Endodermal cell (in vitro differentiated cells): ENCODE measurements at places on chromosomes 2 and 18. TPM values are rescaled to one million over a fixed set of nuclear protein-coding genes. Genes with fewer than 3 reads are reported as not detected.

GRCh38 chr2:161104054-161104553 lies 56.1 kb upstream of the TANK start:
- DNase-seq, result no peak

The RAMP1 gene
- total RNA-seq, result 0.88 and 1.6 TPM in 2 replicates

DNA sequence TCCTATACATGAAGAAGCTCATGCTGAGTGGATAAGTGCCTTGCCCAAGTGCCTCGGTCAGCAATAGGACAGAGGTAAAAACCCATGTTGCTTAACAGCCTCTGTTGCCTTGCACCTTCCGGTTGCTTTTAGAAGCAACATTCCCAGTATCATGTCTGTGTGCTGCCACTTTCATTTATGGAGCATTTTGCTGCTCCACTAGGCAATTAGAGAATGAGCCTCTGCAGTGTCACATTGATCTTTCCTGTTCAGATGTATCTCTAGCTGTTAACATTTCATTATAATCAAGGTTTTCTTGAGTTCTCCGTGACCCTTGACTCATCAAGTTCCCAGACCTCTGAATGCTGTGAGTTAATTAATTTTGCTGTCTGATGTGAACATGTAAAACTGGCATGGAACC lies 134.5 kb upstream of the EPB41L3 start:
- DNase-seq, result no peak

DNA sequence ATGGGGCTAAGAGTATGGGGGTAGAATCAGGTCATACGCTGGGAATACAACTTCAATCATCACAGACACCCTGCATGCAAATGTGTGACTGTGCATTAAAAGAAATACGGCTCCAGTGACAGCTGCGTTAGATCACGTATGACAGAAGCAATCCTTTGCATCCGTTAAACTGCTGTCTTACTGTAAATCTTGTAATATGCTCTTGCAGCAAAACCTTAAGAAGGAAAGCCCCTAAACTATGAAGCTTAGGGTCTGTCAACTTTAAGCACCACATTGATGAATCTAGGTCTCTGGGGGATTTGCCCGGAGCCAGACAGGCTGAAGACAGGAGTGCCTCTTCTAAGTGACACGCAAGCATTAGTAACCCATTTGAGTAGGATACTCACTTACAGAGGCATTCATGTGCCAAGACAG lies 84.7 kb upstream of the EML6 start:
- no peak for DNase-seq

DNA sequence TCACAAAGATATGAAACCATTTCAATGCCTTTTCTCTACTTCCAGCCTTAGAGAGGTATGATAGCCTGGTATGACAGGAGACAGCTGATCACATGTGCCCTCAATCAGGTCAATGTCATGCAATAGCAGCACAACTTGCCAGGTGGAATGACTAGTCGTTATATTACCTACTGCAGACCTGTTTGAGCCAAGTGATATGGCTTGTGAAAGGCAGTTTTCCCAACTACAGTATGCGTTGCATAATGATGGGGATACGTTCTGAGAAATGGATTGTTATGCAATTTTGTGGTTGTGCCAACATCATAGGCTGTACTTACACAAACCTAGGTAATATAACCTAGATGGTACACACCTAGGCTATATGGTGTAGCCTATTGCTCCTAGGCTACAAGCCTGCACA lies 262.8 kb downstream of the ICOS start:
- DNase-seq, result no peak

GRCh38 chr18:68262690-68263294 lies 452.1 kb downstream of the TMX3 start:
- DNase-seq, result no peak

GRCh38 chr18:32427084-32427900 lies 43.4 kb downstream of the GAREM1 start:
- no peak for DNase-seq

DNA sequence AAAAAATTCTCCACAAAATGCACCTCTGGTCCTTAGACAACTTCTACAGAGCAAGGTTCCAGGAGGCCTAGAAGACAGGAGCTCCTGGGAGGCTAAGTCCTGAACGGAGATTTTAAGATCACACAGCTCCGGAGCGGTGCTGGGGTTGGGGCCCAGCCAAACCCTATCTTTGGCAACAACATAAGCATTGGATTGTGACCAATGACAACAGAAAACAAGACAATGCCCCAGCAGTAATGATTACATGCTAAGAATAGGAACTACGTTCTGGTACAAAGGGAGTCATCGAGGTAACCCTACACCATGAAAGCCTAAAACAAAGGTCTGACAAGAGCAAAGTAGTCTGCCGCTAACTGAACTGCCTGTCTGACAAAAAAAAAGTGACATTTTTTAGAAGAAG lies 171.2 kb downstream of the CMPK2 start:
- DNase-seq, result no peak

DNA sequence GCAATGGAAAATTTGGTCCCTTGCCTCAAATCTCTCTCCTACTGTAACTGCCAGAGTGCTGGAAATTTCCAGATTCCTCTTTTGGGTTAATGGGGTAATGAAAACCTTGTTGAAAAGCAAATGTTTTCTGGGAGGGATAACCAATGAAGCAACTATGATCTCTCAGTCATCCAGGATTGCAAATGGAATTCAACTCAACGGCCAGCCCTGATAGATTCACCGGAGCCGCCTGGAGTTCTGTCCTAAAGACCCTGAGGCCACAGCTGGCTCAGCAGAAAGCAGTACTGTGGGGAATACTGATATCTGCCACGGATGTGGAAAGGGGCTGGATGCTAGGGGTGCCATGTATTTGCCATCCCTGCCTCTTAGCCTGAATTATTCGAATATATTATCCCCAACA lies 167.8 kb downstream of the NRP2 start:
- no peak for DNase-seq

GRCh38 chr18:24019641-24020331 lies 5.2 kb downstream of the TTC39C start:
- no peak for DNase-seq

- no peak for DNase-seq
Observed at GRCh38 chr2:236744281-236744705, 174.7 kb downstream of the ACKR3 start.

DNA sequence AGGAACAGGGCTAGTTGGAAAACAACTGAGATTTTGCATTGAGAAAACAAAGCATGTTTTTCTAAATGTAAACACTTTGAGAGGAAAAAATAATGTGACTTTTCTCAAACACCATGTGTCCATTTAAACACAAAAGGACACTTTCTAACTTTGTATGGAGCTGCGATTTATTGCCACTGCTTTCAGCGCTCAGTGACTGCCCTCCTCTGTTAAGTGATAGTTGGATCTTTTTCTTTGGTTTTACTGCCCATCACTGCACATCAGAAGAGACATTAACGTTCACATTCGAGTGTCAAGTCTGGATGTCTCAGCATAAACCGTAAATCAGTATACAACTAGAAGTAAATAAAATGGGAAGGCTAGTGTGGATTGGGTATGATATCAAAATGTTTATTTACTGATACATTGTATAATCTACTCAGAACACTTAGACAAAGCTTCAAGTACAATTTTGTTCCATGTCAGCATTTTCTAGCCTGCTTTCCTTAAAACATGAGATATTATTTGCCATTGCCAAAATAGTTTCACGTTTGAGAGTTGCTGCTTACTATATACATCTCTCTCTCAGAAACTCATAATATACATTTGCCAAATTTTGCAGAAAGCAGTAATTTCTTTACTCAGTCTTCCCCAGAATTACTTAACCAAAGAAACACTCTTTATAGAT lies 237.6 kb downstream of the IKZF2 start:
- DNase-seq, result no peak

GRCh38 chr2:18136881-18137475 lies 258.5 kb downstream of the KCNS3 start:
- DNase-seq, result no peak

The SERPINB10 gene
- not detected in 2 replicates for total RNA-seq

DNA sequence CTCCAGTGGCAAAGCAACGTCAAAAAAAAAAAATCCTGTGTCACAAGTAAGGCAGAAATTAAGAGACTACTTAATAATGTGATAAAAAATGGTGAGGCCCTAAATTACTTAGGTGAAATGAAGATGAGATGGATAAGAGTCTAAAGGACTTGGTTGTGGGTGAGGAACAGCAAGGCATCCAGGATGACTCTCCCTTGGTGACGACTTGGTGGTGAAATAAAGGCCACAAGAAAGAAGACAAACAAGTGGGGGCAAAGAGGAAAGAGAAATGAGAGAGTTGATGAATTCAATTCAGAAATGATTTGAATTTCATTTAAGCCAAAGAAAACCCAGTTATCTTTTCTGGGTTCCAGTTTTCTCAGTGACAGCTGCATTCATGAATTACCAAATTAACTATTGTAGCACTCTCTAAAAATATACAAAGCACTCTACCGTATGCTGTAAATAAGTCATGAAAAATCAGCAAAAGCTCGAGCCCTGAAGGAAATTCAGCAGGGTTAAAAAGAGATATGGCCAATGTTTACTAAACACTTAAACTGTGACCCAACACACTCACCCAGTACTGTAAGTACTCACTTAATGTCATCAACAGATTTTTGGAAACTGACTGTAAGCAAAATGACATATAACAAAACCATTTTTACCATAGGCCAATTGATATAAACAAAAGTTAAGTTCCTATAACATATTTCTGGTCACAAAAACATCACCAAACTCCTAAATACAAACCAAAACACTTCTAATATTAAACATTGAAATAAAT lies 1.4 kb downstream of the METTL8 start:
- DNase-seq, result no peak

GRCh38 chr2:231928901-231929725 lies 2.9 kb upstream of the NPPC start:
- DNase-seq, result no peak

GRCh38 chr2:97765933-97766332 lies 52.6 kb downstream of the ZAP70 start:
- DNase-seq, result peak; percentile 22

The OXER1 gene
- total RNA-seq, result 2.6 and 3.5 TPM in 2 replicates

The DSEL gene
- total RNA-seq, result 3.9 to 6.0 TPM (median 5.9 TPM) in 3 replicates

DNA sequence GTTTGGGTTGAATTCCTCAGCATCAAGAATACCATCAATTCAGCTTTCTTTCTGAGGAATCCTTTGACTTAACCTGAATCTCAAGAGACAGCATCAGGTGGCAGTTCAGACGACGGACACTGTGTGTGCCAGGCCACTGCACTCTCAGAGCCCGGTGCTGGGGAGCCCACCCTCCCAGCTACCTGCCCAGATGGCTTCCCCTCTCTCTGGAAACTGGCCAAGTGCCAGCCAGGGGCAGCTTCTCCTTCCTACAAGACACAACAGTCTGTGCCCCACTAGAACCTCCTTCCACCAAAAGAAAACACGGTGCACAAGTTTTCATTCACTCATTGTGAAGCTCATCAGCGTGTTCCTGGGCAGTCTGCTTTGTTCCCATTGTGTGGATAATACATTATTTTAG lies 28.5 kb downstream of the MAL start:
- DNase-seq, result no peak

DNA sequence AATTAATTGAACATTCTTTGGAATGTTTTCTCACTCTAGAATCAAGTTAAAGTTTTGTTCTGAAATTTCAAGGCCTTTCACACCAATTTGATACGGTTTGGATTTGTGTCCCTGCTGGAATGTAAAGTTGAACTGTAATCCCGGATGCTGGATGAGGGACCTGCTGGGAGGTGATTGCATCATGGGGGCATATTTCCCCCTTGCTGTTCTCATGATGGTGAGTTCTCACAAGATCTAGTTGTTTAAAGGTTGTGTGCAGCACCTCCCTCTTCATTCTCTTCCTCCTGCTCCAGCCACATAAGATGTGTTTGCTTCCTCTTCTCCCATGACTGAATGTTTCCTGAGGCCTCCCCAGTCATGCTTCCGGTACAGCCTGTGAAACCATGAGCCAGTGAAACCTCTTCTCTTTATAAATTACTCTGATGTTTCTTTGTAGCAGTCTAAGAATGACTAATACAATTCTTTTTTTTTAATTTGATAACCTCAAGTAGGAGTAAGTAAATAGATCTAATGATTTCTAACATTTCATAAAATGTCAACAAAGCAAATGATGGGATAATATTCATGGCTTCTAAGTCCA lies 144.2 kb upstream of the CDH7 start:
- DNase-seq, result no peak

The OR6B2 gene
- not detected in 3 replicates for total RNA-seq

- DNase-seq, result no peak
Observed at GRCh38 chr2:127669056-127669455, 6.3 kb downstream of the LIMS2 start.

DNA sequence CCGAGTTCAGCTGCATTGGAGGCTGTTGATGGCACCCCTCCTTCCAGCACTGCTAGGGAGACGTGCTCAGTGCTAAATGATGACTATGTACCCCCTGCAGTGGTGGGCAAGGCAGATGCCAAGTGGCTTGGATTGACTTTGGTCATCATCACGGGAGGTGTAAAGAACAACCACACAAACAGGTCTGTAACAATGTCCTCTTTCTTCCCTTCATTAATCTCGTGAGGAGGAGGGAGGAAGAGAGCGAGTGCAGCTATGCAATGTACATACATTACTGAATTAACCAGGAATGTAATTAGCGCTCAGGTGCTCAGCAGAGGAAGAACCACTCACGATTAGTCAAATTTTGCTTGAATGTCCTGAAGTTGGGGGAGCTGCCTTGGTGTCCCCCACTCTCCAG lies 173.9 kb upstream of the SKOR2 start:
- DNase-seq, result peak; percentile 26
